ENCODE measurements at places on chromosomes 13 and 19.

DNA sequence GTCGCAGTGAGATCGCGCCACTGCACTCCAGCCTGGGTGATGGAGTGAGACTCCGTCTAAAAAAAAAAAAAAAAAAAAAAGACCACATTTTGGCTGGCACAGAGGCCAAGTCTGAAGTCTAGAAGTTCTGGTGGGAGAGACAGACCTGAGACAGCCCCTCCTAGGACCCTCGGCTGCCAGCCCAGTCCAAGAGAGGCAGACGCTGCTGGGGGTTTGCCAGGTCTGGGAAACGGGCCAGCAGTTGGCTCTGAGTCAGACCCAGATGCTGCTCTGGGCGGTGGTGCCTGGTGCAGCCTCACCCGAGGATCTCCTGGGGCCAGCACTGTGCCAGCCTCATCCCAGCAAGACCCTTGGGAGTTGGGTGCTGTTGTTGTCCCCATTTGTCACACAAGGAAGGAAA lies 5.8 kb downstream of the FCHO1 start:
- H3K4me3 ChIP-seq: no peak overlapping the region
- no peaks in the 10 kb centered on the region for H3K27me3 ChIP-seq

DNA sequence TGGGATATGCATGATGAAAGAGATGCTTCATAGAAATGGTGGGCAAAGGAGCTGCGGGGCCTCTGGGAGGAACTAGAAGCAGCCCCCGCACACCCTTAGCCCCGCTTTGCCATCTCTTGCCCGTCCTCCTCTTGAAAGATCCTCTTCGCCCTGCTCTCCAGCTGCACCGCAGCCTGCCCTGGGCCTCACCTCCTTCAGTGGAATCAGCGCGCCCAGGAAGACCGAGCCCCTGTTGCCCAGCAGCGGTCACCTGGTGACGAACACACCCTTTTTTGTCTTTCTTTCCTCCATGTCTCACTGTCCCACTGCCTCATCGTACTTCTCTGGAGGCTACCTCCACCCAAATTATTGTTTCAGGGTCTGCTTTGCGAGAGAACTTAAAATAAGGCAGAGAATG lies 807.6 kb downstream of the UQCRFS1 start:
- H3K27me3 ChIP-seq: peaks cover 7% of the 10 kb centered on the region
- no peak for DNase-seq
- no peak overlapping the region for H3K4me3 ChIP-seq
- peaks cover 2% of the 10 kb centered on the region for H3K36me3 ChIP-seq

GRCh38 chr13:30253830-30254229 lies 53.5 kb downstream of the KATNAL1 start:
- peak overlapping the region; percentile 75 for H3K27ac ChIP-seq
- no peaks in the 10 kb centered on the region for H3K27me3 ChIP-seq
- H3K4me1 ChIP-seq: peaks cover 16% of the 10 kb centered on the region
- peak overlapping the region; percentile 21 for H3K4me3 ChIP-seq
- peaks cover 2% of the 10 kb centered on the region for H3K36me3 ChIP-seq
- no peak for DNase-seq

DNA sequence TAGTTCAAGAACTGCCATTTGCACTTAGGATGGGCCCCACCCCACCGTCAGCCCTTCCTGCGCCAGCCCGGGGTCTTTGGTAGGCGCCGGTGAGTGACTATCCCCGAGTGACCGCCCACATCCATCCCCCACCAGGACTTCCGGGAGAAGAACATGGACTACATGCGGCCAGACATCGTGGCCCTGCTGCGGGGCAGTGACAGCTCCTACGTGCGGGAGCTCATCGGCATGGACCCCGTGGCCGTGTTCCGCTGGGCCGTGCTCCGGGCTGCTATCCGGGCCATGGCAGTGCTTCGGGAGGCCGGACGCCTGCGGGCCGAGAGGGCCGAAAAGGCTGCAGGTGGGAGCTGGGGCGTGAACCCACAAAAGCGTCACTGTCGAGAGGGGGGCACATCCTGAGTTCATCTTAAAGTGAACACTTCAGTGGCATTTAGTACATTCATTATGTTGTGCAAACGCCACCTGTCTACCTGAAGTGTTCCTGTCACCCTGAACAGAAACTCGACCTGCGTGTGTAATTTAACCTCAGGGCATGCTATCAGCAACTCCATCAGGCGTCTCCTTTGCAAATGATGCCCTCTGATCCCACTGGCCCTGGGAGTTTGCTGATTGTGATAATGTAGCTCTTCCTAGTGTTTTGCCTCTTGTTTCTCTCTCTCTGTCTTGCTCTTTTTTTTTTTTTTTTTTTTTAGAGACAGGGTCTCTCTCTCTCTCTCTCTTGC lies 42.4 kb upstream of the USE1 start:
- H3K4me1 ChIP-seq: peaks cover 24% of the 10 kb centered on the region
- H3K36me3 ChIP-seq: peaks cover 11% of the 10 kb centered on the region
- DNase-seq: no peak
- H3K27ac ChIP-seq: peak overlapping the region; percentile 82

- peak overlapping the region; percentile 90 for H3K27ac ChIP-seq
- H3K27me3 ChIP-seq: no peaks in the 10 kb centered on the region
- peaks cover 33% of the 10 kb centered on the region for H3K36me3 ChIP-seq
These were observed 10.9 kb downstream of the ARHGEF1 start for GRCh38 chr19:41893899-41894298.

DNA sequence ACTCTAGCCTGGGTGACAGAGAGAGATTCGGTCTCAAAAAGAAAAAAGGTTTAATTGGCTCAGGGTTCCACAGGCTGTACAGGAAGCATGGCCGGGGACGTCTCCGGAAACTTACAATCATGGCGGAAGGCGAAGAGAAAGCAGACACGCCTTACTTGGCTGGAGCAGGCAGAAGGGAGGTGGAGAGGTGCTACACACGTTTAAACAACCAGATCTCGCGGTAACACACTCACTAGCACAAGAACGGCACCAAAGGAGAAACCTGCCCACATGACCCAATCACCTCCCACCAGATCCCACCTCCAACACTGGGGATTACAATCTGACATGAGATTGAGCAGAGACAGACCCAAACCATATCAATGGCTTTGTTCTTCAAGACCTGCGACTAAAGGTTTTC lies 12.8 kb downstream of the CASP14 start:
- H3K4me3 ChIP-seq: no peak overlapping the region
- H3K36me3 ChIP-seq: no peaks in the 10 kb centered on the region
- no peaks in the 10 kb centered on the region for H3K4me1 ChIP-seq
- H3K27ac ChIP-seq: no peak overlapping the region

- H3K4me3 ChIP-seq: no peak overlapping the region
- peaks cover 7% of the 10 kb centered on the region for H3K4me1 ChIP-seq
- peaks cover 11% of the 10 kb centered on the region for H3K27me3 ChIP-seq
- H3K36me3 ChIP-seq: no peaks in the 10 kb centered on the region
- no peak for DNase-seq
- no peak overlapping the region for H3K27ac ChIP-seq
These were observed 146.9 kb upstream of the SOX21 start for GRCh38 chr13:94859278-94859691.

DNA sequence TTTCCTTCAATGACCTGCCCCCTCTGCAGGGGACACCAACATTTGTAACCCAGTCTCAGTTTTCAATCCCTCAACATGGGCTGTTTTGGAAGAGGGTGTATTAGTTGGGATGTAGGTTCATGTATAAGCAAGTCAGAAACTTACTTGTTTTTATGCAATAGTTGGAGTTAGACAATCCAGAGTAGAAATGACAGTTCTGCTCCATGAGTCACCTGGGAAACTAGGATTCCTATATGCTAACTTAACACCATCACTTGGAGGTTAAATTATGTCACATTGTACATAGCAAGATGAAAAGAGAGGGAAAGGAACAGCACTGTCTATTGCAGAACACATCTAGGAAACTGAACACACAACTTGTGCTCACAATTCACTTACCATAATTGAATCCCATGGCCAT lies 436.4 kb downstream of the RFC3 start:
- no peak for DNase-seq
- H3K4me3 ChIP-seq: no peak overlapping the region
- no peaks in the 10 kb centered on the region for H3K36me3 ChIP-seq
